ENCODE measurements at places on chromosomes 7 and 10.

GRCh38 chr7:14258441-14258840, 269.0 kb upstream of the ETV1 start:
- no peaks in the 10 kb centered on the region for H3K36me3 ChIP-seq
- H3K27ac ChIP-seq, result no peak overlapping the region
- H3K27me3 ChIP-seq, result no peaks in the 10 kb centered on the region
- no peak for DNase-seq
- no peaks in the 10 kb centered on the region for H3K4me1 ChIP-seq

- H3K27me3 ChIP-seq, result peaks cover 15% of the 10 kb centered on the region
- DNase-seq, result no peak
Observed at GRCh38 chr7:117010375-117011133, 57.3 kb downstream of the ST7 start.

- DNase-seq, result no peak
- peaks cover 8% of the 10 kb centered on the region for H3K4me1 ChIP-seq
- no peak within 1 kb of the TSS for H3K4me3 ChIP-seq
- H3K27me3 ChIP-seq, result peaks cover 90% of the 10 kb centered on the region
- H3K27ac ChIP-seq, result no peak within 1 kb of the TSS
Observed at GRCh38 chr10:98030093-98030821, at the start of gene CRTAC1. CRTAC1 (minus strand) TSS chr10:98030621; CDS start chr10:98030472, 149 bp downstream.

GRCh38 chr7:37964196-37964595, 43.8 kb downstream of the EPDR1 start:
- H3K27ac ChIP-seq, result no peak overlapping the region
- no peaks in the 10 kb centered on the region for H3K36me3 ChIP-seq
- no peak for DNase-seq
- no peak overlapping the region for H3K4me3 ChIP-seq

DNA sequence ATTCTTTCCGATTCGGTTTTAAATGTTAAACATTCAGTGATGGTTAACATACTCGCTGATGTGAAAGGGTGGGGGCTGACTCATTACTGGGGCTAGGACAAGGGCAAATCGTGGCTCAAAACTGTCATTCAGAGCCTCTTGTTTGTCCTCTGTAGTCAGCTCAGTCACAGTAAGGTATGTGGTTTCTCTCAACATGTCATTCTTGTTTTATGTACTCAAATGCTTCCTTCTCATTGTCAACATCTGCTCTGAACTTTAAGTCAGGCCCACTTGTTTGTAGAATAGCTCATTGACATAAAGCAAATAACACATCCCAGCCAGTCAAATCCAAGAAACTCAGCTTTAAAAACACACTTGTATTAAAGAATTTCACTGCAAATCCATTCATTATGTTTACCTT, 7.3 kb downstream of the SLC16A9 start:
- no peak for DNase-seq
- H3K27ac ChIP-seq, result no peak overlapping the region
- H3K4me3 ChIP-seq, result no peak overlapping the region
- no peaks in the 10 kb centered on the region for H3K36me3 ChIP-seq

DNA sequence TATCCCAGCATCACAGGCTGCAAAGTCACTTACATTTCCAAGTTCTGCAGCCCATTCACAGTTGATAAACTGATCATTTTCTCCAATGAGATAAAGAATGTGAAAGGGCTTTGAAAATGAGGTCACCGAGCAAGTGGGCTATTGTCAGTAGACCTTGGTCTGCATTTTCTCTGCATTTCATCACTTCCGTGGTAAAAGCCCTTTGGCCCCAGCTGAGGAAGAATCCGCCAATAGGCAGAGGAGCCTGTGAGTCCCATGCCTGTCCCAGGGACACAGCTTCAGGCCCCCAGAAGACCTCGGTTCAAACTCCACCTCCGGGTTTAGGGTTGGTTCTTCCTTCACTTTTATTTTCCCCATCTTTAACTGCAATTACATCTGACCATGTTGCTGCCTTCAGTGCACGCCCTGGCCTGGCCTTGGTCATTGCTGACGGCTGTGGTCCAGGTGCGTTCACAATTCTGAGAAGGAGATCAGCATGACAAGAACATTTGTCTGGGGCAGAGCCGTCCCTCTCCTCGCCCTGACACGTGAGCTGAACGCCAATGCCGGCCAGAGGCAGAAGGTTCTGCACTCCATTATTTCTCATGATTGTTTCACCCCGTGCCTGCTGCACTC, 292.5 kb downstream of the TCERG1L start:
- H3K36me3 ChIP-seq, result no peaks in the 10 kb centered on the region
- no peak overlapping the region for H3K4me3 ChIP-seq
- no peaks in the 10 kb centered on the region for H3K4me1 ChIP-seq
- DNase-seq, result no peak
- H3K27ac ChIP-seq, result no peak overlapping the region

GRCh38 chr10:20215547-20216152, 399.4 kb downstream of the PLXDC2 start:
- no peaks in the 10 kb centered on the region for H3K36me3 ChIP-seq
- no peak for DNase-seq
- no peak overlapping the region for H3K4me3 ChIP-seq
- H3K27me3 ChIP-seq, result no peaks in the 10 kb centered on the region

GRCh38 chr10:121296378-121296777, 301.9 kb downstream of the FGFR2 start:
- DNase-seq, result no peak
- H3K27ac ChIP-seq, result no peak overlapping the region
- H3K4me1 ChIP-seq, result no peaks in the 10 kb centered on the region
- no peak overlapping the region for H3K4me3 ChIP-seq
- H3K36me3 ChIP-seq, result no peaks in the 10 kb centered on the region

DNA sequence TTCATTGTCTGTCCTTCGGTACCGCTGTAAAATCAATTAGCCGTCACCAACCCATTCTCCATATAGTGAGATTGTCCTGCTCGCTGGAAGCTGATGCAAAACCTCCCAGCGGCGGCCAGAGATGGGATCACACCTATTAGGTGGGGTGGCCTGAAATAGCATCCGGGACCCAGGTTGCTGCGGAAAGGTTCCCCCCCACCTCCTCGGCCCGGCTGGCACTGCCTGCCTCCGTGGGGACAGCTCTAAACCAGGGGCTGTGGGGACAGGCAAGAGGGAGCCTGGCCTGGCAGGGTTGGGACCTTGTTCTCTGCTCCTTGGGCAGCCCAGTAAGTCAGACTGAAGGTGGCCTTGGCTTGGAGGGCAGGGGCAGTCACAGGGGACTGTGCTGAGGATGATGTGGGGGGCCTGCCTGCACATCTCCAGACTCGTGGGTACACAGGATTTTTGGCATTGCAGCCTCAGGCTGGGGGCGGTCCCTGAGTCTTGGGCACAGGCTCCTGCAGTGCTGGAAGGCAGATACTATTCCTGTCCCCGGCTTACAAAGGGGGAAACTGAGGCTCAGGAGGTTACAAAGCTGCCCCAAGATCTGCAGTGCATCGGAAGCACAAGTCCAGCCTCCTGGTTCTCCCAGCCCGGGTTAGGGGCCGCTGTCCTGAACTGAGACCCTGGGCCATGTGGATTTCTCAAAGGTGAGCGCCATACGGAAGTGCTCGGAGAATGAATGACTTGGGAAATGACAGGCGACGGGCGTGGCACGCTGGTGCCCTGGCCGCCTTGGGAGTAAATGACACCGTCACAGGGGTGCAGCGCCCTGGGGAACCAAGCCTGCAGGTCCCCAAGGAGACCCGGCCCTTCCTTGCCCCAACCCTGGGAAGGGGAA, 65.6 kb downstream of the UNCX start:
- DNase-seq, result no peak

- H3K4me3 ChIP-seq, result no peak overlapping the region
- no peak for DNase-seq
- no peak overlapping the region for H3K27ac ChIP-seq
- H3K36me3 ChIP-seq, result no peaks in the 10 kb centered on the region
Observed at GRCh38 chr7:67393903-67394302, 397.3 kb downstream of the TYW1 start.

GRCh38 chr7:104341546-104341945, 13.1 kb downstream of the LHFPL3 start:
- H3K4me1 ChIP-seq, result no peaks in the 10 kb centered on the region
- peaks cover 3% of the 10 kb centered on the region for H3K27me3 ChIP-seq
- H3K27ac ChIP-seq, result no peak overlapping the region

GRCh38 chr7:92141161-92141560, 6.9 kb upstream of the CYP51A1 start:
- H3K4me1 ChIP-seq, result peaks cover 9% of the 10 kb centered on the region
- peaks cover 3% of the 10 kb centered on the region for H3K27me3 ChIP-seq
- H3K27ac ChIP-seq, result no peak overlapping the region
- DNase-seq, result no peak
- H3K36me3 ChIP-seq, result no peaks in the 10 kb centered on the region

GRCh38 chr10:107371801-107372200, 207.3 kb upstream of the SORCS1 start:
- H3K4me1 ChIP-seq, result no peaks in the 10 kb centered on the region
- DNase-seq, result no peak
- no peaks in the 10 kb centered on the region for H3K27me3 ChIP-seq
- no peaks in the 10 kb centered on the region for H3K36me3 ChIP-seq
- no peak overlapping the region for H3K27ac ChIP-seq
